Foreskin melanocyte (primary cell): ENCODE measurements at places on chromosomes 7 and 10.

DNA sequence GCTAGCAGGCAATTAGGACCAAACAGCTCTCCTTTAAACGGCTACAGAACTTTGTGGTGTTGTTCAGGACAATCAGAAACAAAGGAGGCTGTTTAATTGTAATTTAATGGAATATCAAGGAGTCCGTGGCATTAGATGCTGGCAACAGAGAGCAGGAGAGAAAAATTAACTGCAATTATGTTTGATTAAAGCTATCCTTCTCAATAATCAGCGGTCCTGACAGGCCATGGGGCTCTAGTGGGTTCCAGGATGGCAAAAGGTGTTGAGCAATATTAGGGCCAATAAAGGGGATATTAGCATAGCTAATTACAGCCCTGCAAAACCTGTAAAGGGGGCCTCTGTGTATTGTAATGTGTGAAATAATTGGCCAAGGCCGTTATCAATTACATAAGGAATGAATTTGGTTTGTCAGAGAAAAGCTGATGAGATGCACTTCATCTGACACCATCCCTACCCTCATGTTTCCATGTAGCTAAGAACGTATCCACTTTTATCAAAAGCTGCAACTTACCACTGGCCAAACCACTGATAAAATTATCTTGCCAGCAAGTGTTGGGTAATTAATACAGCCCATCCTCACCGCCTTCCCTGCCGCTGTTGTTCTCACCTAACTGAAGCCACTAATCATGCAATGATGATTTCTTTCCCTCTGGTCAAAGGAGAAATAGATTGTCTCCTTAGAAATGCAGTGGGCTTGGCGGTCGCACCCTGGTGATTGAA, 81.6 kb downstream of the EBF3 start:
- no peak for DNase-seq

- DNase-seq = no peak
Measured at GRCh38 chr7:156519070-156519469, 121.5 kb upstream of the RNF32 start.

DNA sequence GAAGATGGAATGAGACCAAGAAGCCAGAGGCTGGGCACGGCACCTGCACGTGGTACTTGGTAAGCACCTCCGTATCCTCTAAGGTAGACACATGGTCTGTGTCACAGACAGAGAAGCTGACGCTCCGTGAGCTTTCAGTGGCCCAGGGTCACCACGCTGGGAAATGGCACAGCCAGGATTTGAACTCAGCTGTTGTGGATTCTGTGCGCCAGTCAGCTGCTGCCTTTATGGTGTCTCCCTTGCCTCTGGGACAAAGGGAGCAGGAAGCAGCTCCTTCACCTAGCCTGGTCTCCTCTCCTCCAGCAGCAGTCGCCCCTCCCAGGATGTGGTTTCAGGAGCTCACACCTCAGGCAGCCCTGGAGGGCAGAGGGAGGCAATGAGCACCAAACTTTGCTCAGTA, 110.8 kb downstream of the ARHGAP22 start:
- no peak for DNase-seq

DNA sequence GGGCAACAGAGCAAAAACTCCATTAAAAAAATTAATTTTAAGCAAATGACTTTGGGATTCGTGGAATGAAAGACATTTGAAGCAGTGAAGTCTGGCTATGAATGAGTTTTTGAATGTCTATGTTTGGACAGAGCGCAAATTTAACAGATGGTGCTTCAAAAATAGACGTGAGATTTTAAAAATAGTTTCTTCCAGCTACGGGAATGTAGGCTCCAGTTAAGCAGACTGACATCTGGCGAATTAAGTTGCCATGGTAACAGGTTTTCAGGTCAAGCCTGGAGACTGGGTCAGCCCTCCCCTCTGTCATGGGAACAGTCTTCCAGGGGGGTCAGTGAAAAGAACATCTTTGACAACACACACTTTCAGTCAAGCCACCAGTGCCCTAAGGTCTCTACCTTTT, 62.0 kb downstream of the MYOF start:
- DNase-seq = no peak

DNA sequence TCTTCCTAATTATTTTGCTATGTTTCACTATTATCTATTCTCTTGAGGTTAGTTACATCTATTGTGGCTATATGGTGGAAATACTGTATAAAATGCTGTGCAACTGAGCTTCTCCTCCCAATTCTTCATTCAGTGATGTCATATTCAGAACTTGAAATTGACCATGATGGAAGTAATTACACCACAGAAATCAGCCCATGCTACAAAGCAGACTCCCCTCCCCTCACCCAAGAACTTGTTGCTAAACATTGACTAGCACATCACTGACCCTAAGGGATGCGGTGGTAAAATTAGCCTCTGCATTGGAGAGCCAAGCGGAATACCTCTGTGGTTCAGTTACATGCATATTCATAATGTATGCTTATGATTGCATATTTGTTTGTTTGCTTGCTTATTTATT, 8.8 kb downstream of the CALD1 start:
- DNase-seq = no peak

- no peak for DNase-seq
Measured at GRCh38 chr10:49144058-49144720, 10.4 kb upstream of the FAM170B start.
